ENCODE measurements at places on chromosomes 5 and 9.

DNA sequence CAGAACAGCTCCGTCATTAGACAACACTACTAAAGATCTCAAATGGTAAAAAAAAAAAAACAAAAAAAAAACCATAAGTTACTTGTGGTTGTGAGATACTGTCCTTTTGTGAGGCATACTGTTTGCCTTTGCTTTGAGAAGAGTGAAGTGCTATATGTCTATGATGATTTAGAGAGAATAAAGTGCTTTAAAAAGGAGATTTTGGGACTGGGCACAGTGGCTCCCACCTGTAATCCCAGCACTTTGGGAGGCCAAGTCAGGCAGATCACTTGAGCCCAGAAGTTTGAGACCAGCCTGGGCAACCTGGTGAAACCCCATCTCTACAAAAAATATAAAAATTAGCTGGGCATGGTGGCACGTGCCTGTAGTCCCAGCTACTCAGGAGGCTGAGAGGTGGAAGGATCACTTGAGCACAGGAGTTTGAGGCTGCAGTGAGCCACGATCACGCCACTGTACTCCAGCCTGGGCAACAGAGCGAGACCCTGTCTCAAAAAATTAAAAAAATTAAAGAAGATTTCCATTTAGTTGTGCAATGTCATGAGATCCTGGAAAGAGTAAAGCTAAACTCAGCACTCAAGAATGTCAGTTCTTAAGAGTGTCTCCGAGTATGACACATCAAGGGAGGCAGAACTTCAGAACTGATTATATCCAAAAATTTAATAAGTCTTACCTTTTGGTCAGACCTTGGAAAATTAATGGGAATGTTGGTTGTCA is 87.3 kb downstream of the PRDM6 start:
- DNase-seq: no peak

GRCh38 chr5:110968246-110969005 is 103.1 kb upstream of the TSLP start:
- DNase-seq: no peak

DNA sequence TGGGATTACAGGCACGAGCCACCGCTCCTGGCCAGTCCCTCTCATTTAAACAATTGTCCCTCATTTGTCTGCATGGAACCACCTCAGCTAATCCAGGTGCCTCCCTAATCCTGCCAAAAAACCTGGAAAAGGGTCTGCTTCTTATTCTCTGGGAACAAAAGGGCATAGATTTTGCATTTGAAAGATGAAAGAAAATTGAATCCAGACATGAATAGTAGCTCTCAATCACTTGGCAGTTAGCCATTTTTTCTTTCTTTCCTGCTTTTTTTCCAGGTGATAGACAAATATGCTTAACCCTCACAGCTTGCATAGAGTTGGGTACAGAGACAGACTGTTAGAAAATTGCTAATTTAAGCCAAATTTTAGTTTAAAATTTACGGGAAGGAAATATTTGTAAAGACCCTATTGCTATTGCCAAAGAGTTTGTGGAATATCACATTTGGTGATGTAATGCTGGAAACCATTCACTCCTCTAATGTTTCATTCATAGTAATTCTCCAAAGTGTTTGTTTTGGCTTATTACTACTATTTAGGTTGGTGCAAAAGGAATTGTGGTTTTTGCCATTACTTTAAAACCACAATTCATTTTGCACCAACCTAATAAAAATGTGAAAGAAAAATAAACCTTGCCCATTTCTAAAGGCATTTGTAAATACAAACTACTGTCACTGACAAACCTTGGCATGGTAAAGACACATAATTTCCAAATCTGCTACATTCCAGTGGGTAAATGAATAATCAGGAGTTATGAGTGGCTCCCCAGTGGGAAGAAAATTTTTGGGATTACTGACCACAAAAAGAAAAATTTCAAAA is 80.5 kb upstream of the JAK2 start:
- no peak for DNase-seq

- peak; percentile 12 for DNase-seq
Observed at GRCh38 chr9:133683586-133684120, 47.5 kb downstream of the DBH start.

- DNase-seq: no peak
Observed at GRCh38 chr9:92463984-92464383, 18.3 kb downstream of the ASPN start.

DNA sequence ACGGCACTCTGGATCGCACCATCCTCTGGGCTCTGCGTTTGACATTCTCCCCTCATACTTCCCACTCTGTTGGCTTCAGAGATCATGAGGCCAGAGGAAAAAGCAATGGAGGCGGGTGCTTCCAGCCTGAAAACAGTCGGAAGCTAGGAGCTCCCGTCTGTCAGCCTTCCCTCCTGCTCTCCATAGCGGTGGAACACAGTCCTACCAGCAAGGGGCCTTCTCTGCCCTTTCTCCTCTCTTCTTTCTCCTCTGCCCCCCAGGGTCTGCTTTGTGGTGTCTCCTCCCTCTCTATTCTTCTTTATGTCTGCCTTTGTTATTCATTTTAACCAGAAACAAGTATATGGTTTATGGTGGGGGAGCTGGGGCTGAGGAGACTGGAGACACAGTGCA is 152.5 kb upstream of the NFIB start:
- no peak for DNase-seq

DNA sequence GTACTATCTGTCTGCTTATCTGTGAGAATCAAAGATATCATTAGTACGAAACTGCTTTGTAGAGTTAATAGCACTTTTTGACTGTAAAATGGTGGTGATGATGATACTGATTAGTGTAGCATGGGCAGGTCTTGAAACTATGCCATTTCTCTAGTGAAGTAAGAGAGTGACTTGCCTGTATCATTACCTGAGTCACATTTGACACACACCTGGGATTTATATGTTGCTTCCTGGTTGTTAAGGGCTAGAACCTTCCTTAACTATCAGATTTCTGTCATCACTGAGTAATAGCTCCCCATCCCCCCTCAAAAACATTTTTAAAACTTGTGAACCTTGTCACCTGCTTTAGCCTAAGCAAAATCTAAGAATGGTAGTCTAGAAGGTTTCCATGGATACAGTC is 135.6 kb upstream of the RORB start:
- DNase-seq: no peak

- DNase-seq: no peak
Observed at GRCh38 chr9:105436783-105437182, 11.1 kb upstream of the FSD1L start.

- DNase-seq: no peak
Observed at GRCh38 chr5:79876456-79876855, 114.6 kb downstream of the MTX3 start.

DNA sequence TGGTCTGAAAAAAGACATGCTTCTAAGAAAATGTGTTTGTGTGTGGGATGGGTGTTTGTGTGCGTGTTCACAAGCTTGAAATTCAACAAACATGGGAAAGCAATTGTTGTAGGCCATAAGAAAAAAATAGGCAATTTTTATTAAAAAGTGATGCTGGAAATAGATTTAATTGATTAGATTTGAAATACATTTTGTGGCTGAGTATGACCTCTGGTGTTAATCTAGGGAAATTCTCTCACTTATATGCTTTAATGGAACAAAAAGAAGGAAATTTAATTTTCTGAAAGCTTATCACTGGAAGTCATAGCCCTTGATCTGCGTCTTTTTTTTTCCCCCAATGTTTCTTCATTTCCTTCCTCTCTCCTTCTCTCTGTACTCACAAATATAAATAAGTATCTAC is 3.5 kb upstream of the KCNN2 start:
- DNase-seq: no peak

- no peak for DNase-seq
Observed at GRCh38 chr5:166341740-166342337, 1949.6 kb upstream of the WWC1 start.

- DNase-seq: no peak
Observed at GRCh38 chr9:114722081-114722621, 40.2 kb upstream of the TEX48 start.
